Stimulated activated CD4-positive, alpha-beta T cell treated with anti-CD3 and anti-CD28 coated beads, Interleukin-1b, Interleukin-23, amount 100 ng/mL, for 4 hours (primary cell): ENCODE measurements at places on chromosomes 13 and 19.

DNA sequence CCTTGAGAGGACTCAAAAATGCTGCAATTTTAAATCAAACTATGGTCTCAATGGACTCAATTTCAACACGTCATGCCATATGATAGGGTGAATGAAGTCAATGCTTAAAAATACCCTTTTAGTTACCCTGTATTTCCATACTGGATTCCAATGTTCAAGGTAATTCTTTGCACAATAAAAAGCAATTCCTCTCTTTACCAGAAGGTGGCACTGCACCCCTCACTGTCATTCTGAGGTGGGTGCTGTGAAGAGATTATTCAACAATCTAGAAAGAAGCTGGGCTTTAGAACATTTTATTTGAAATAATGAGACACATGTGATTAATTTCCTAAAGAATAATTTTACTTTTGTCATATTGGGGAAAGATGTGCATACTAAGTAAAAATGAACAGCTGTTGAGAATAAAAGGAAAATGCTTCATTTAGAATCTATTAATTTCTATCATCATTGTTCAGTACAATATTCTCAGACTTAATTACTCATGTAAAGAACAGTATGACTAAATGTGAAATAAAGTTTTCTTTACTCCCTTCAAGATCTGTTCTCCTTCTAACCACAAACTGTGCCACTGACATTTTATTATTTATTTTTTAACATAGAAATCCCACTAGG is 789.1 kb downstream of the GPC5 start:
- DNase-seq: no peak

DNA sequence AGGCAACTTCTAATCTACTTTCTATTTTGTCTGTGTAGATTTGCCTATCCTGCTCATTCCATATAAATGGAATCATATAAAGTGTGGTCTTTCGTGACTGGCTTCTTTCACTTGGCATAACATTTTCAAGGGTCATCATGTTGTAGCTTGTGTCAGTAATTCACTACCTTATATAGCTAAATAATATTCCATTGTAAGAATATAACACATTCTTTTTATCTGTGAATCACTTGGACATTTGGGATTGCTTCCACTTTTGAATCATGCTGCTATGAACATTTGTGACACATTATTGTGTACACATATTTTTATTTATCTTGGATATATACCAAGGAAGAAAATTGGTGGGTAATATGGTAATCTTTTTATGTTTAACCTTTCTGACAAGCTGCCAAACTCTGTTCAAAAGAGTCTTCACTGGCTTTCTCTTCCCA is 89.0 kb upstream of the CSNK1A1L start:
- no peak for DNase-seq

GRCh38 chr13:32086791-32087441 is 55.3 kb downstream of the FRY start:
- no peak for DNase-seq

GRCh38 chr13:48078251-48078656 is 16.6 kb downstream of the MED4 start:
- no peak for DNase-seq

- DNase-seq: no peak
These were observed 12.1 kb upstream of the URAD start for GRCh38 chr13:28000567-28000966.

GRCh38 chr13:45055902-45056648 is 64.2 kb upstream of the GTF2F2 start:
- no peak for DNase-seq

- DNase-seq: no peak
These were observed 58.2 kb downstream of the TSHZ3 start for GRCh38 chr19:31290931-31291590.

- no peak for DNase-seq
These were observed 17.5 kb downstream of the MISP start for GRCh38 chr19:768424-768823.

- DNase-seq: no peak
These were observed 225.3 kb downstream of the LACC1 start for GRCh38 chr13:44104969-44105368.

GRCh38 chr19:23203841-23204344 is 46.3 kb downstream of the ZNF724 start:
- DNase-seq: no peak

DNA sequence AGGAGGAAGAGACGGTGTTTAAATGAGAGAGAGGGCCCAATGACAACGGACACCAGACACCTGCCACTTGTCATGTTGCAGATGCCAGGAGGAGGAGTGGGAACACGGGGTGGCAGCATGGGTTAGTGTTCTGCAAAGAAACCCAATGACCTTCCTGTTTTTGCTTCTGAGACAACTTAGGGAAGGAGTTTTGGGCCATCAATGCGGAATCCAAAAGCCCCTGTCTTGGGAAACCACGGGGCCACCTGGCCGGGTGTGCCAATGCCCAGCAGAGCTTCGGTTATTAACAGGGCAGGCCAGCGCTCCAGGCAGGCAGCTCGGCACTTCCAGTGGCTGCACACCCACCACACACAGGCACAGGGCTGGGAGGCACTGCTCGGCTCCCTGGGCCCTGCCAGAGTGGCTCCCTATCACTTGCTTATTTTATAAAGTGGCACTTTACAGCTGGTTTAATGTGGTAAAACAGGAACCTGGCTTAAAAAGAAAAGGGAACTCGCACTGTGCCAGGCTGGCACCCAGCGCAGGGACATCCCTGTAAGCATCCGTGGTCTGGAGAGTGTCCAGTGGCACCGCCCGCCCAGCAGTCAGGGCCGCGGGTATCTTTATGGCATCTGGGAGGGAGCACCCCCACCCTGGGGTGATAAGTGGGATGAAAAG is 19.1 kb downstream of the ELL start:
- DNase-seq: no peak

DNA sequence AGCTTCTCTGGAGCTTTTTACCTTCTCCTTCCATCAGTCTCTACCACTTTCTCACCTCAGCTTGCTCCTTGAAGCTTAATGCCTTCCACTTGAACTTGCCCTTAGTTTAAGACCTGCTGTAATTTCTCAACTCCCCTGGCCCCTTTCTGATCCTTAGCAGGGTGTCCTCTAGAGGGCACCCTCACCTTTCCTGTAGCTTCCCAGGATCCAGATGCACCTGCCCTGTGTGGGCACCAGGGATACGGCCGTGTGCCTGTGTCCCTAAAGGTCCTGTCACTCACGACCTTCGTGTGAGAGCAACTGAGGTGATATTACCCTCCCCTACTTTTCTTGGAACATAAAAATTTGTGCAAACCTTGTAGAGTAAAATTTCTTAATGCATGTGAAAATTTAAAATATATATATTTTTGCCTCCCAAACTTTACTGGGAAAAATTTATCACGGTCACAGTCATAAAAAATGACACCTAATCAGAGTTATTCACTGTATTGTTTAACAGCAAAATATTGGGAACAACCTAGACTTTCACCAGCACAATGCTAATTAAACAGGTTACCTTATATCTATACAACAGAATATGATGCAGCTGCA is 46.4 kb downstream of the PSG3 start:
- no peak for DNase-seq

- DNase-seq: no peak
These were observed 22.2 kb upstream of the ERVV-1 start for GRCh38 chr19:52991484-52991883.

DNA sequence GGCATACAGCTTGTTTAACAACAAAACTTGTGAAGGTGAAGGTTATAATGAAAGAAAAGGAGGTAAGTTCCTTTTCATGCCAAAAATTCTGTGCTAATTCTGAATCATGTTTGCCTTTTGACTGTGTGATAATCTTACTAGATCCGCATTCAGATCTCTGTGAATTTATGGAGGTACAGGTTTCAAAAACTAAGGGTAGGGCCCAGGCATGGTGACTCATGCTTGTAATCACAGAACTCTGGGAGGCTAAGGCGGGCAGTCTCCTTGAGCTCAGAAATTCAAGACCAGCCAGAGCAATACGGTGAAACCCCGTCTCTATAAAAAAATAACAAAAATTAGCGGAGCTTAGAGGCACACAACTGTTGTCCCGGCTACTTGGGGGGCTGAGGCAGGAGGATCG is 45.9 kb downstream of the PCDH9 start:
- DNase-seq: no peak

GRCh38 chr13:98853771-98854221 is 101.3 kb upstream of the SLC15A1 start:
- no peak for DNase-seq

DNA sequence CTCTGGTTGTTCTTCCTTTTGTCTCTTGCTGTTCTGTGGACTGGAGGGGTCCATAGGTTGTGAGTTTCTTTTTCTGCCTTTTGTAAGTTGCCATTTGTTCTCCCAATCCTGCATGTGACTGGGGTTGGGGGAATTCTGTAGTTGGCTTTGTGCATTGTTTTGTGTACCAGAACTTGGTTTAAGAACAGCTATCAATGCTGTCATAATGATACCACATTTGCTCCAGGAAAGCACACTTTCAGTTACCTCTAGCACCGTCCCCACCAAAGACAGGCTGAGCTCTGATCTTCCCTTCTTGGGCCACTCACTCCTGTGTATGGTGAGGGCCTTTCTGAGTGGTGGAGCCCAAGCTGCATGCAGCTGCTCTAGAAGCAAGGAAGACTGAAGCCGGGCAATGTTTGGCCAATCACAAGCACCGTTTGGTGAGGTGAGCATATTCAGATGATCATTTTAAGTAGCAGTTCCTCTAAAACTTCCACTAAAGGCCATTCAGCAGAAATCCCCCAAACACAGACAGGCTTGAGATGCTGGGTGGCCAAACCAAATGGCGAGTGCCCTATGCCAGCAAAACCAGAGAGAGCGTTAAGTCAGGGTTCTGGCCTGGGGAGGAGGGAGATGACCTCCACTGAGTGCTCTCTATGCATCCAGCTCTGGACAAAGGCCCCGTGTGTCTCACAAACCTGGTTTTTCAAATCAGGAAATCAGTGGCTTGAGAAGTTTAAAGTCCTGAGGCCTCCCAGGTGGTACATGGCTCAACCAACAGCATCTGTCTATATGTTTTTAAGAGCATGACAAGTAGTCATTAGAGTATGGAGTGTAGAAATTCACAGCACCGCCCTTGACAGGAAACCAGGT is 120.7 kb upstream of the SPATA13 start:
- no peak for DNase-seq

DNA sequence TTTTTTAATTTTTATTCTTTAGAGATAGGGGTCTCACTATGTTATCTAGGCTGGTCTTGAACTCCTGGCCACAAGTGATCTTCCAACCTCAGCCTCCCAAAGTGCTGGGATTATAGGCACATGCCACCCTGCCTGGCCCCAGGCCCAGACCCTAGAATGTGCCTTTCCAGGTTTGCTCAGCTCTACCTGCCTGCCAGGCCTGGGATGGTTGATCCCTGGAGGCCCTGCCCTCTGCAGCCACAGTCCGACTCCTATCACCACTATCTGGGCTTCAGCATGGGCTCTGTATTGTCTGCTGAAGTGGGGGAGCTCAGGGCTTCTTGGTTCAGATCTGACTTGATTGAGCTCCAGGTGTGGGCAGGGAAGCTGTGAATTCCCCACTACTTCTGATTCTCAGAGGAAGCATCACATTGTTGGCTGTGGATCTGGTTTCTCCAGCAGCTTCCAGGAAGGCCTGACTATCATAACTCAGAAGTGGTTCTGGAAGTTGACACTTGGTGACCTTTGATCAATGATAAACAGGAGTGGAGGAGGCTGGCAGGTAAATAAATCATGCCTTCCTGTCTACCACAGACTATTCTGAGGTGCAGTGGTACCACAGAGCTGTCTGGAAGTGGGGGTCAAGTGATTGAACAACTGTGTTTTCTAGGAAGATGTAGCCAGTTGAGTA is 71.9 kb downstream of the OLFM4 start:
- DNase-seq: no peak

DNA sequence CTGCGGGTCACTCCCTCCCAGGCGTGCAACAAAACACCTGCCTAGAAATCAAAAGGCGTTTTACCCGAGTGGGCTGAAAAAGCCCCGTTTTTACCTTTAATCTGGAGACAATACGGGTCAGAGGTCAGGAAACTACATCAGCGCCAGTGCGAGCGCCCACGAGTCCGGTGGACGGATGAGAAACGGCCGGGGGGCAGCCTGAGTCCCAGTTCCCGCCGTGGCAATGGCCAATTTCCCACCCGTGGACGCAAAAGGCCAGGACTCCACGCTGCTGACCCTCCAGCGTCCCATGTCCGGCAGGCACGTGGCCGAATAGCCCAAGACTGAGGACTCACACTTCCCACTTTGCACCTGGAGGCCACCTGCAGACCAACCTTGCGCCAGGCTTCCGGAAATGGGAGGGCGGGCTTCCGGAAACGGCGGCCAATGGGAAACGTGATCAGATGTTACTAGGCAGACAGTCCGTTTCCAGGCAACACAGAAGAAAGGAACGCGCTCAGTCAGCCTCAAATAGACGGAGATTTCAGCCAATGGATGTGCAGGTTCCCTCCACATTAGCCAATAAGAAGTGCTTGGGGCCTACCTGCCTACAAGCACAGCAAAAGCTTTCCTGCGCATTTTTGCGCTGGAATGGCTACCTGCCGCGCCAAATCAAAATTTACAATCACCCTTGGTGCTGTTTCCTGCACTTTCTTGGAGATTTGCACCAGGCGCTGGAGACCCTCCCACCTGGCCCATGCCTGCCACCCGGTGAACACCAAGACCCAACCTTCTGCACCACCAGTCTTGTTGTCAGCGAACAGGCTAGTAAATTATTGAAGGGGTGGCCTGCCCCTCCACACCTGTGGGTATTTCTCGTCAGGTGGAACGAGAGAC is 47.4 kb downstream of the ZFP14 start:
- peak; percentile 36 for DNase-seq

DNA sequence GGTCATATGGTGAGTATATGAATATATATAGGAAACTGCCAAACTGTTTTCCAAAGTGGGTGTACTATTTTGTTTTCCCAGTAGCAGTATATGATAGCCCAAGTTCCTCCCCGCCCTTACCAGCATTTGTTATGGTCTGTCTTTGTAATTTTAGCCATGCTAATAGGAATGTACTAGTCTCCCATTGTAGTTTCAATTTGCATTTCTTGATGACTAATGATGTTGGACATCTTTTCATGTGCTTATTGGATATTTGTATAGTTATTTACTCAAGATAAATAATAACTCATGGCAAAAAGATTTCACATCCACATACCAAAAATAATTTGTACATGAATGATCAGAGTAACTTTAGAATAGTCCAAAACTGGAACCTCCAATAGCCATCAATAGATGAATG is 75.3 kb upstream of the SERP2 start:
- no peak for DNase-seq

DNA sequence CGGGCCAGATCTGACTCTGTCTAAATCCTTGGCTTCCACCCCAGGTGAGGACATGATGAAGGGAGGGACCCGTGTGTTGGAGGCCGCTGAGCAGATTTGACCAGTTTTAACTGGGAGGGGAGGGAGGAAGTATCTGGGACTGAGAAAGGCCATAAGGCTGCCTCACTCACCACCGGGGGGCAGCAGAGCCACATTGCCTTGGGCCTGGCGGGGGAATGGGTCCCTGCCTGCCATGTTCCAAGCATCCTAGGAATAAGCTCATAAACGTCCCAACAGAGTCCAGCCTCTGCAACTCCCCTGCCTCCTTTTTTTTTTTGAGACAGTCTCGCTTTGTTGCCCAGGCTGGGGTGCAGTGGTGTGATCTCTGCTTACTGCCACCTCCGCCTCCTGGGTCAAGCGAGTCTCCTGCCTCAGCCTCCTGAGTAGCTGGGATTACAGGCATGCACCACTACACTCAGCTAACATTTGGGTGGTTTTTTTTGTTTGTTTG is 15.5 kb downstream of the MAST3 start:
- DNase-seq: peak; percentile 71
